ENCODE measurements at places on chromosomes 13 and 19.

GRCh38 chr19:32676186-32676894 lies 692 bp downstream of the RGS9BP start:
- no peak for DNase-seq

GRCh38 chr19:45757695-45758094 lies 11.4 kb downstream of the SIX5 start:
- DNase-seq = no peak

GRCh38 chr13:92122186-92122853 lies 723.9 kb downstream of the GPC5 start:
- peak; percentile 10 for DNase-seq

GRCh38 chr13:42392716-42393572 lies 121.0 kb downstream of the AKAP11 start:
- DNase-seq = no peak

Data from fibroblast of pulmonary artery (primary cell).